ENCODE measurements at places on chromosomes 1 and 21. TPM values are rescaled to one million over a fixed set of nuclear protein-coding genes. Genes with fewer than 3 reads are reported as not detected.

DNA sequence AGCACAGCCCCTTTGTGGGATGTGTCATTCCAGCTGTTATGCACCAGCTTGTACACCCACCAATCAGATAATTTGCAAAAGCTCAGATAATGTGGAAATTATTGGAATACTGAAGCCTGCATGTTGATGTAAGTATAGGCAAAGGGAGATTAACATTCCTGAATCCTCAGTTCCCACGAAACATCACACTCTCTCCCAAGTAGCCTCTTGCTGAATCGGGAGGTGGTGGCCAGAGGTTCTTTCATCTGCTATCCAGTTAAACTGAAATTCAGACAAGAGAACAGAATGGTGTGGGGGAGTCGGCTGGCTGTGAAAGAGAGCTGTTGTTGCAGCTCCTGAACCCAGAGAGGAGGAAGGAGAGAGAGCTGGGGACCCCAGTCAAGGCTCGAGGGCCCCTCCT is 170.9 kb downstream of the ZBTB18 start:
- no peak for ATAC-seq

- ATAC-seq, result no peak
Measured at GRCh38 chr1:23922321-23922943, 9.3 kb upstream of the CNR2 start.

DNA sequence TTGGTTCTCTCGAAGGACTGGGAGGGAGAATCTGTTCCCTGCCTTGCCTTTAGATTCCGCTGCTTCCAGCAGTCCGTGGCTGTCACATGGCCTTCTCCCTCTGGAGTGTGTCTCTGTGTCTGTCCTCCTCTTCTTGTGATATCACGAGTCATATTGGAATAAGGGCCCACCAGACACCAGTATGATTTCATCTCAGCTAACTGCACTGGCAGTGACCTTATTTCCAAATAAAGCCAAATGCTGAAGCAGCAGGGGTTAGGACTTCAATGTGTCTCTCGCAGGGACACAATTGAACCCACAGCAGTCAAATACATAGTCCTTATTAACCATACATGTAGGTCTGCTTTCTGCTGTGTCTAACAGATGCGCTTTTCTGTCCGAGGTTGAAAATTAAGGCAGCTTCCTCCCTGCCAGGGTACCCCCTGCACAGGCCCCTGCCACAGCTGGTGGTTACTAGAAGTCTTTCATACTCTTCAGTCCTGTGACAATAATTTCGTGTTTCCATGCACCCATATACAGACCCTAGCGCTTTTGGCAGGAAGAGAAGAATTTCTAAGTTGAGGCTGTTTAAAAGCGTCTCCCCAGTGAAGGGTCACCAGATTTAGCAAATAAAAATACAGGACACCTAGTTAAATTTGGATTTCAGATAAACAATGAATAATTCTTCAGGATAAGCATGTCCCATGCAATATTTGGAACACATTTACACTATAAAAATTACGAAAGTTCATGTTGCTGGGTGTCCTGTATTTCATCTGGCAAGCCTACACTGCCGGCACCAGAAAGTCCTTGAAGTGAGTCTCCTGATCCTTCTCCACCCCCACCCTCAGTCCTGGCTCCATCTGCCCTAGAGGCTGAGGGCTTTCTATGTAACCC is 182.1 kb downstream of the ETS2 start:
- ATAC-seq, result no peak

The CLCA4 gene
- 2.6 TPM for total RNA-seq

The FCN3 gene
- total RNA-seq, result 7.5 TPM

- ATAC-seq, result no peak
Measured at GRCh38 chr1:211352985-211353515, 26.4 kb downstream of the TRAF5 start.

DNA sequence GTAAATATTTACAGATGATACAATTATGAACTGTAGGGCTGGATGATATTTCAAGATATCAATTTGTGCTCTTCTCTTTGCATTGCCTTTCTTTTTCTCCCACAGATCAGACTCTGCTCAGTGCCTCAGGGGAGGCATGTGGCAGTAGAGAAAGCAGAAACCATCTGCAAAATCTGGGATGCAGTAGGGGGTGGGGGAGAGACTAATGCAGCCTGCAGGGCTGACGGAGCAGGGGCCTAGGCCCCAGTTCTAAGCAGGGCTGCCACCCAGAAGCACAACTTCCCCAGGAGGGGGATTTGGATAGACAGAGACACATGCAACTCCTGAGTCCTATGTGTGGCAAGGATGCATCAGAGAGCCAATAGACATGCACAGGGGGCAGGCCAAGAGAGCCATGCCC is 511.6 kb downstream of the SMYD3 start:
- ATAC-seq, result no peak
